Anterior cingulate cortex (tissue), 58 donors: ENCODE measurements at places on chromosomes 1 and 21.

DNA sequence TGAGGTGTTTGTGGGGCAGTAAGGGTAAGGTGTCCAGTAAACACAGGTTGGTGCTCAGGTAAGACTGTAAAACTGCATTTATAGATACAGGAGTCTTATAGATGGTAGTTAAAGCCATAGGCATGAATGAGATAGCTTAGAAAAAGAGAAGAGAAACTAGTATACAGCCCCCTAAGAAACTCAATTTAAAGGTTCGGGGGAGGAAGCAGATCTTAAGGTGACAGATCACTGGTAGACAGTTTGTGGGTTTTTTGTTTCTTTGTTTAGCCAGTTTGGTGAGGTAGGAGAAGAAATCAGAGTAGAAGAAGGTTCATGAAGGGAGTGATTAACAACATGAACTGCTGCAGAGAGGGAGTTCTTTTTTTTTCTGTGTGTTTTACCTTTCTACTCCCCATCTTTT lies 6.1 kb upstream of the AGO3 start:
- DNase-seq, result no peak

DNA sequence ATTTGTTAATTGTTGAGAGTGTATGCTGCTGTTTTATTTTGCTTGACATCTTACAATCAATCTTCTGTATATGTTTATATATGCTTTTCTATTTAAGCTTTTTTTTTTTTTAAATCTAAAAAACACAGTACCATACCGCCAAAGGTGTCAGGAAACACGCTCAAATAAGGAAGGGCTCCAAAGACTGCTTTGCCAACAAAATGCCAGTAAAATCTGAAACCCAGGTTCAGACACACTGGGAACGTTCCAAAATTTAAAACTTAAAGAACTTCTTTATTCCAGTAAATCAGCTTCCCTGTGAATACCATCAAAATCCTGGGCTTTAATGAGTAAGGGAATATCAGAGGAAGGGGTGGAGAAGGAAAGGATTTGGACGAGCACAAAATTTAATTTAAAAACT lies 87.3 kb downstream of the SIM2 start:
- DNase-seq, result no peak

DNA sequence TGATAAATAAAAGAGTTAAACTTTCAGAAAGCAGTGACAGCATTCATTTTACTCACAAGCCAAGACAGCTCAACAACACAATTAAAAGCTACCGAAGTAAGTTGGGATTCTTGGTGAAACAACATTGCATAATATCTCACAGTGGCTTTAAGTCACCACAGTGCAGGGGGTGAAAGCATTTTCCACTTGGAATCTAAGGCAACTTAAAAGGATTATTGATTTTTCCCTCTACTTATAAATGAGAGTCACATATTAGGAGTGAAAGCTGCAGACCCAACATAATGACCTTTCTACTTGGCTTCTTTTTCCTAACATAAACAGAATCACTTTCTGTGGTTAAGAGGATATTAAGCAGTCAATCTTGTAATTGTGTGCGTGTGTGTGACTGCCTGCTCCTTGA lies 536.6 kb upstream of the CXADR start:
- DNase-seq, result no peak

- DNase-seq, result no peak
These were observed 79.7 kb downstream of the CACHD1 start for GRCh38 chr1:64549464-64550239.
